Stimulated activated CD4-positive, alpha-beta T cell treated with anti-CD3 and anti-CD28 coated beads, Interleukin-1b, Interleukin-23, amount 100 ng/mL, for 1 hour (primary cell): ENCODE measurements at places on chromosomes 2 and 18.

- no peak for DNase-seq
Measured at GRCh38 chr2:227500301-227500630, 28.3 kb downstream of the AGFG1 start.

DNA sequence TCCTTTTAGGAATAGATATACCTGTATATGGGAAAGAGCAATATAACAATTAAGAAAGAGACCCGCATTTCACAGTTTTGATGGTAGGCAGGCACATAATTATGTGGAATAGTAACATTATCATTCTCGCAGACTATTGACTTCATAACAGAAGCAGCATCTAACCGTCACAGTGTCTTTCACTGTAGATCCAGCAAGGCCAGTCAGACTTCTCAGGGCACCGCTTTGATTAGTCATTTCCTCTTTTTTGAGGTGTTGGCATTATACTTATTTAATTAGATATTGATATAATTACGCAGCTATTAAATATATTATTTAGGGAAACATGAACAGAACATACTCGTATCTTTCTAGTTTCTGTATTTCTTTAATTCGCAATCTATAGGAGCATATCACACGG, 176.4 kb downstream of the NAPG start:
- DNase-seq: no peak

GRCh38 chr2:216350214-216350791, 22.0 kb downstream of the MARCHF4 start:
- no peak for DNase-seq

GRCh38 chr2:166628478-166629136, 134.6 kb upstream of the SCN7A start:
- DNase-seq: no peak

- no peak for DNase-seq
Measured at GRCh38 chr2:195447323-195447975, 209.6 kb upstream of the SLC39A10 start.

GRCh38 chr2:13660231-13660630, 943.5 kb downstream of the TRIB2 start:
- no peak for DNase-seq

- DNase-seq: no peak
Measured at GRCh38 chr18:24605444-24605843, 145.0 kb downstream of the HRH4 start.

- no peak for DNase-seq
Measured at GRCh38 chr2:26081556-26081955, 47.7 kb downstream of the RAB10 start.

- no peak for DNase-seq
Measured at GRCh38 chr2:194294156-194294555, 1362.9 kb upstream of the SLC39A10 start.

DNA sequence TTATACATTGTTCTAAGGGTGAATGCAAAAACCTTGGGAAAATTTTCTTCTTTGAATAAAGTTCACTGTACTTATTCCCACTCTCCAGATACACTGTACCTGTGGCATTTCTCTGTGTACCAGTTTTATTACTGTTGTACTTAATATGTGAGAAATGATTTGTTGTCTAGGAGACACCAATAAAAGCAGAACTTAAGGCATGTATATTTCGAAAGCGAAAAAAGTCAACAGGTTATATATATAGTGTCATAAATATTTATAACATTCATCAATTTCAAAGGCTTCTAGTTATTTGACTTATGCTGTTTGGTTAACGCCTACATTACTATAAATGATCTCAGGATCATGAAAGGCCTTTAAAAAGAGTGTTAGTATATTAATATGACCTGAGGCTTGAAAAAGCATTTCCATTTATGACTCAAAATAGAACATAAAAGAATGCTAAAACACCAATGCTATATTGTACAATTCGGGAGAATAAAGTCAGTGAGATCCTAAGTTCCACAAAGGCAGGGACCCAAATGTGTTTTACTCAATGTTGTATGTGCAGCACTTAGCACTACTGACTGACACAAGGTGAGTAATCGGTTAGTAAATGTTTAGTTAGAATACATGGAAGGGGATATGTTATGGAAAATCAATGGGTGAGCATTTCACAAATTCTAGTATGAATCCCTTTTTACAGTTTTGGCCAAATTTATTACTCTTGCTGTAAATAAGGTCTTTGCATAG, 32.2 kb upstream of the HNRNPA3 start:
- no peak for DNase-seq

DNA sequence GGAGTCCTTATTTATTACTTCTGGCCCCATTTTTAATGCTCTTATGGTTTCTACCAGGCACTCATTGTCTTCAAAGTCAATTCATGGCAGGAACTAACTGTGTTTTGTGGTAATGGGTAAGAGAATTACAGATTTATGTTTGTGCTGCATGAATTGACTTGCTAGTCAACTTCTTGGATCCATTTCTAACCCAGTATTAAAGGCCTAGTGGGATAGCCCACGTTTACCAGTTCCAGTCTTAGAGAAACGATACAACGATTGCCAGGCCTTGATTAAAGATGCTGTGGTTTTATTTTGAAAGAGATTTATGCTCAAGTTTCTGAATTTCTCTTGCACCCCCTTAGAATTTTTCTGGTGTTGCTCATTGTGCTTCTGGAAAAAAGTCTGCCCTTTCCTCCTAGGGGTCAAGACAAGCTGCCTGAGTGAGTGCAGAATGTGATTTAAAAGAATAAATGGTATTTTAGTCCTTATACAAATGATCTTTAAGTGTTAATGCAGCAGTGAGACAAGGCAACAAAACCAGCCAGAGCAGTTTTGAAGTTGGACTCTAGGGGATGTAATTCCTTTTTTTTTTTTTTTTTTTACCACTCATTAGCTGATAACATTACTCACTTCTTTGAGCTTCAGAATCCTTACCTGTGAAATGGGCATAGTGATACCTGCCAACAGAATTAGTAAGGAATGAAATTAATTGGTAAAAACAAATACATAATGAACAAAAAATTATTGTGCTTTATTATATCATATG, 101.5 kb downstream of the ARHGAP15 start:
- DNase-seq: no peak

DNA sequence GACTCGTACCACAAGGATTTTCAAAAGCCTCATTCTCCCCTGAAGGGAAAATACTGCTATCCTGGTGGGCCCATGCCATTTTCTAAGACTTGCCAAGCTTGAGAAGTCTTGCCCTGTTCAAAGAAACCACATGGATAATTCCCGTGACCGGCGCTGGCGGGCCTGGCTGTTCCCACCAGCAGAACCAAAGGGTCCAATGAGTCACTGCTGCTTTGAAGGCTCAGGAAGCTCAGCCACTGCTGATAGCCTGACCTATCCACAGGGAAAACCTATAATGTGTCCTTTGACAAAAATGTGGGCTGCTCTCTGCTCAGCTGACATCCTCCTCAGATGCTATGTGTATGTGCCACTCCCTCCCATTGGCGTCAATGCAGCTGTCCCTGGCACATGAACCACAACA, 137.9 kb upstream of the RAB12 start:
- no peak for DNase-seq

DNA sequence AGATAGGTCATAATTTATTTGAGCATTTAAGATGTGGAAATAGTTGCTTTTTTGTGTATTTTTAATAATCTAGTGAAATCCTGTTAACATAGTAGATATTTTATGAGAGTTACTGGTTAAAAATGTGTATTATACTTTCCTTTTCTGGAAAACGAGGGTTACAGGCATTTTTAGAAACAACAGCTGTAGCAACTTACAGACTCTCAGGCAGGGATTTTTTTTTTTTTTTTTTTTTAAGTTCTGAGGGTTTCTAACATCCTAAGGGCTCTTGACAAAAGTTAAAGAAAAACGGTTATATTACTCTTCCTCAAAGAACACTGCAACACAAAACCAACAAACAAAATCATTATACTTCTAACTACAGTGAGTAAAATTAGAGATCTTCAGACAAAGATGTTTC, 205.9 kb downstream of the ACKR3 start:
- no peak for DNase-seq

DNA sequence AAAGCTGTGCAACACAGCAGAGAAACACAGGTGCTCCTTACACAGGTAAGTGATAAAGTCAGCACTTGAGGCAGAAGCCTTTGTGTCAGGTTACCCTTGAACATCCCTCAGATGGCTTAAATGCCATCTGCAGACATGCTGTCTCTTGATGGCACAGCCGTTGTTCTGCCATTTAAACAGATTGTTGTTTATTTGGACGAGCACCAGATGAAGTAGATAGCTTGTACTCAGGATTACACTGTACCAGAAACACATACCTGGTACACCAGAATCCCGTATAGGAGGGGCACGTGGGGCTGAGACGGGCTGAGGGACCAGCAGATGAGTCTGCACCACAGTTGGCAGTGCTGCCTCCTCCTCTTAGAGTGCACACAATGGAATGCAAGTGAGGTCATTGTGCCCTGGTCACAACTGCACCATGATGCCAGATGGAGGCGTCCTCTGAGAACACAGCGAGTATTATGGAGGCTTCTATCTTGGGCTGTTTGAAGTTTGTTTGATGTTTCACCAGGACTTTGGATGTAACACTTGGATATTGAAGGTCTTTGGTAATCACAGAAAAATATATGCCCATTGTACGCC, 143.0 kb downstream of the TANC1 start:
- no peak for DNase-seq

GRCh38 chr18:13449651-13450050, 231.1 kb downstream of the LDLRAD4 start:
- no peak for DNase-seq

- DNase-seq: no peak
Measured at GRCh38 chr2:45178359-45178758, 169.1 kb upstream of the SIX2 start.

DNA sequence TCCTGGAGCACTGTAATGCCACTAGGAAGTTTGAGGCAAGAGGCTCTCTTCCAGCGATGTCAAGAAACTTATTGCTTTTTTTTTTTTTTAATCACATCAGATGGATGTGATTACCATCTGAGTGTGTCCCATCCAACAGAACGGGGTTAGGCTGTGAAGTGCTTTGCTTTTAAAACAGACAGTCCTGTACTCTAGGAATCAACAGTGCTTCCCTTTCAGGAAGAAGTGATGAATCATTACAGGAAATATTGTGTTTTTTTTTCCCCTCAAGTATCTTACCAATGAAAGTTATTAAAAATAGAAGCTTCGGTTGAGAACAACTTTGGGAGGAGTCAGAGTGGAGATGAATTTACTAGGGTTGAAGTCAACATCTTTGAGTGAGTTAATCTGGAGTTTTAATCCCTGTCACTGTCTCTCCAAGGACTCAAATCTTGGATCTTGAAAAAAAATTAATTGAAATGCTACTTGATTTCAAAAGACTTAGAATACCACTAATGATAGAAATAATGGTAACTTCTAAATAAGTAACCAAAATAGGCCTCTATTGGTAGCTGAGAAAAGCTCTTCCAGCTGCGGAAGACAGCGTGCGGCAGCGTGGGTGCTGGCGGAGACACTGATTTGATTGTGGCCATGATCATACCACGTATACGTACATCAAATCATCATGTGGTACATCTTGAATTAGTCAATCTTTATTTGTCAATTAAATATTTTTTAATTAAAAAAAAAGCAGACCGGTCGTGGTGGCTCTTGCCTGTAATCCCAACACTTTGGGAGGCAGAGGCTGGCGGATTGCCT, 45.5 kb downstream of the GATA6 start:
- DNase-seq: no peak

DNA sequence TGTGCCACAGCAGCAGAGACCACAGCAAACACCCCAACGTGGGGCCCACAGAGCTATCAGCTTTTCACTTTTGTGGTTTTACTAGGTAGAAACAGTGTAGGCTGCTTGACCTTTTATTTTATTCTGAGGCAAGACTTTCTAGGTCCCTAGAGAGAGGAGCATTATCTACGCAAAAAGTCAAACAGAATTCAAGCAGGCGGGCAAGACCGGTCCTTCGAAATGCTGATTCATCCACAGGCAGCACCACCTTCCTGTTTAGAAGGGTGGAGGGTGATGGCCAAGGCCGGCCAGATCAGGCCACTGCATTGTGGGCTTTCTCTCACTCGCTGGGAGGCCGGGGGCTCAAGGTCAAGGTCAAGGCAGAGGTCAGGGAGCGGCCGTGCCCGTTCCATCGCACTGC, 573.0 kb downstream of the GALR1 start:
- DNase-seq: no peak

GRCh38 chr18:55119016-55119415, 159.8 kb upstream of the CCDC68 start:
- no peak for DNase-seq

- no peak for DNase-seq
Measured at GRCh38 chr2:167134381-167135072, 246.2 kb downstream of the XIRP2 start.

- no peak for DNase-seq
Measured at GRCh38 chr18:76451396-76452331, 43.4 kb downstream of the ZNF516 start.

- no peak for DNase-seq
Measured at GRCh38 chr2:56315376-56315775, 131.6 kb downstream of the CCDC85A start.

GRCh38 chr2:55965966-55966365, 42.4 kb upstream of the EFEMP1 start:
- DNase-seq: no peak
